CD8-positive, alpha-beta memory T cell (primary cell): ENCODE measurements at places on chromosomes 6 and 20.
A peak's percentile ranks its signal among the peaks of the same experiment; 100 is the strongest.

DNA sequence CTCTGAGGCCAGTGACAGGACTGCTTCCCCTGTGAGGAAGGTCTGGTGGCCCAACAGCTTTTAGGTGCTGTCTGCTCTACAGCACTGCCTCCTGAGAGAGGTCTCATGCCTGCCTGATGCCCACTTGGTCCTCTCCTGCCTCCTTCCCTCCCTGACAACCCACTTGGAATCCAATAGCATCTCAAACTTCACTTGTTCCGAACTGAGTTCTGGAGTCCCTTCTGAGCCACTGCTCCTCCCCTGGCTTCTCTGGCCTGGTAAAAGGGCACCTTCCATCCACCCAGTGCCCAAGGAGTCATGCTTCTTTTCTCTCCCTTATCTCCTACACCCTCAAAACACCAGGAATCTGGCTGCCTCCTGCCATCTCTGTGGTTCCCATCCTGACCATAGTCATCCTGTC lies 1.9 kb downstream of the MAVS start:
- no peak for DNase-seq

DNA sequence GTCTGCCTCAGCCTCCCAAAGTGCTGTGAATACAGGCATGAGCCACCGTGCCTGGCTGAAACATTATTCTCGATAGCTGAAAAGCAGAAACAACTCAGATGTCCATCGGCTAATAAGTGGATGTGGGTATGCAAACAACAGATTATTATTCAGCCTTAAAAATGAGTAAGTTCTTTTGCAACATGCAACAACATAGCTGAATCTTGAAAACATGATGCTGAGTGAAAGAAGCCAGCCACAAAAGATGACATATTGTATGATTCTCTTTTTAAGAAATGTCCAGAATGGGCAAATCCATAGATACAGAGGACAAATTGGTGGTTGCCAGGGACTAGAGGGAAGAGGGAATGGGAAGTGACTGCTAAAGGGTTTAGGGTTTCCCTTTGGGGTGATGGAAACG lies 61.7 kb downstream of the RIOK1 start:
- no peak for DNase-seq

- no peak for DNase-seq
Observed at GRCh38 chr6:13248053-13248452, 80.3 kb downstream of the TBC1D7 start.

GRCh38 chr6:25576919-25577318 lies 75.1 kb upstream of the SCGN start:
- no peak for DNase-seq

- no peak for DNase-seq
Observed at GRCh38 chr20:10239954-10240353, 21.3 kb downstream of the SNAP25 start.

DNA sequence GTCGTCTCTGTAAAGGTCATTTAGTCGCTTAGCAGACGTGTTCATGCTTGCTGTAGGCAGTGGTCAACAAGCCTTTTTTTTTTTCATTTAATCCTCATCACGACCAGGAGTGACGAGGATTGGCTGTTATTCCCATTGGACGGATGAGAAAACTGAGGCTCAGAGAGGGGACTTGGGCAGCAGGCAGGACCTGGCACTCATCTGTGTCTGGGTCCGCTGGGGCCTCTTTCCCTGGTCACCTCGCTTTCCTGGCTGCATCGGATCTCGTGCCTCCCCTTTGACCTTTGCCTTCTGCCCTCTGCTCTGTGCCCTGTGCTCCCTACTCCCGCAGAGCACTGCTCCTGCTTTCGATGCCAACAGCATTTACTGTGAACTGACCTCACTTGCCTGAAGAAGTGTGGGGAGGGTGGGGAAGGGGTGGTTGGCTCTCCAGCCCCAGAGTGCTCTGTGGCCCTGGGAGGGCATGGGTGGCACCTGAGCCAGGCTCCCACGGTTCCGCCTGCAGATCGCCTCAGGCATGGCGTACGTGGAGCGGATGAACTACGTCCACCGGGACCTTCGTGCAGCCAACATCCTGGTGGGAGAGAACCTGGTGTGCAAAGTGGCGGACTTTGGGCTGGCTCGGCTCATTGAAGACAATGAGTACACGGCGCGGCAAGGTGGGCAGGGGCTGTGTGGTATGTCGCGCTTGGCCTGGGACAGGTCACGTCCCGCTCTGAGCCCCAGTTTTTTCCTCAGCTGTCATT lies 56.2 kb downstream of the SRC start:
- no peak for DNase-seq

DNA sequence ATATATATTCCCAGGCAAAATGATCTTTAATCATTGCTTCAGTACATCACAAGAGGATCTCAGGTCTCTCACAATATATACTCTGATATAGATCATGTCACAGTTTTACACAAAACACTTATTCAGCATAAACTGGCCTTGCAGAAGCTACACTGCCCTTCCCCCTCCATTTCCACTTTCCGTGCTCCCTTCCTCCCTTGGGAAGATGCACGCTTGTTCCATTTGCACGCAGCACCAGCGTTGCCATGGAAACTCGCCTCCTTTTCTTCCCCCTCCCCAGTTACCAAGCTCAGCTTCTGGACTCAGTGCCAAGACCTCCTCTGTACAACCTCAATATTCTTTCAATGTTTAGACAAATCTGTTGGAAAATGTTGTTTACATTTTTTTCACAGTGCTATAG lies 154.6 kb downstream of the RFPL4B start:
- no peak for DNase-seq

DNA sequence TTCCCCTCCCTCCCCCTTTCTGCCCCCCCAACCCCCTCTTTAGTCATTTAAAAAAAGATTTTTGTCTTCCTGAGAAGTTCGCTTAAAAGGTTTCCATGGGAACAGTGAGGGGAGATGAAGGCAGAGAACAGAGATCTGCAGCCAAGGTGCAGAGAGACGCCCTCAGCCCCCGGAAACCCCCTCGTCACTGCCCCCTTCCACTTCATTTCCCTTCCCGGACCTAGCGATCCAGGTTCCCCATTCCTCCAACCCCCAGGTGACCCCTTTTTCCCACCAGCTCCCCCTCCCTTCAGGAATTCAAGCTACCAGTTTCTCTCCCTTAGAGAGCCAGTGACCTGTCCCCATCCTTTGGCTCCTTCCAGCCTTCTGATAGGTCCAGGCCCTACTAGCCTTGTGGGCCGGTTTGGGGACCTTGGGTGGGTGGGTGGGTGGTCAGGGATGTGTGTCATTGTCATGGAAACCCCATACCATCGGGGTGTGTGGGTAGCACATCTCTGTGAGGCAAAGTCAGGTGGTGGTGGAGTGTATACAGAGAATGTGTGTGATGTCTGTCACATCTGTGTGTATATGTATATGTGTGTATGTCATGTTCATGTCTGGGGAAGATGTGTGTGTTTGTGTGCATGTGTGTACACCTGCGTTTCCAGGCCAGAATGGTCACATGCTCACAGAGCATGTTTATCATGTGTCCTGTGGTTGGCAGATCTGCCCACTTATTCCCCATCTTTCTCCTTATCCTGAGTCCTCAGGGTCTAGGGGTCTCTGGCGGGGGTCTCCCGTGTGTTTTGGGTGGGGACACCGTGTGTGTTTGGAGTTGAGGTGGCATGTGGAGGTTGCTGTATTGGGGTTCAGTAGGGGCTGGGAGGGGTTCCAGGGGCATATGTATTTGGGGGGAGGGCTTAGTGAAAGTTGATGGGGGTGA lies 7.0 kb downstream of the SYNGAP1 start:
- DNase-seq: peak; percentile 50

DNA sequence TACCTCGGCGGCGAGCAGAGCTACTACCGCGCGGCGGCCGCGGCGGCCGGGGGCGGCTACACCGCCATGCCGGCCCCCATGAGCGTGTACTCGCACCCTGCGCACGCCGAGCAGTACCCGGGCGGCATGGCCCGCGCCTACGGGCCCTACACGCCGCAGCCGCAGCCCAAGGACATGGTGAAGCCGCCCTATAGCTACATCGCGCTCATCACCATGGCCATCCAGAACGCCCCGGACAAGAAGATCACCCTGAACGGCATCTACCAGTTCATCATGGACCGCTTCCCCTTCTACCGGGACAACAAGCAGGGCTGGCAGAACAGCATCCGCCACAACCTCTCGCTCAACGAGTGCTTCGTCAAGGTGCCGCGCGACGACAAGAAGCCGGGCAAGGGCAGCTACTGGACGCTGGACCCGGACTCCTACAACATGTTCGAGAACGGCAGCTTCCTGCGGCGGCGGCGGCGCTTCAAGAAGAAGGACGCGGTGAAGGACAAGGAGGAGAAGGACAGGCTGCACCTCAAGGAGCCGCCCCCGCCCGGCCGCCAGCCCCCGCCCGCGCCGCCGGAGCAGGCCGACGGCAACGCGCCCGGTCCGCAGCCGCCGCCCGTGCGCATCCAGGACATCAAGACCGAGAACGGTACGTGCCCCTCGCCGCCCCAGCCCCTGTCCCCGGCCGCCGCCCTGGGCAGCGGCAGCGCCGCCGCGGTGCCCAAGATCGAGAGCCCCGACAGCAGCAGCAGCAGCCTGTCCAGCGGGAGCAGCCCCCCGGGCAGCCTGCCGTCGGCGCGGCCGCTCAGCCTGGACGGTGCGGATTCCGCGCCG lies 994 bp downstream of the FOXC1 start:
- DNase-seq: no peak

GRCh38 chr6:20868397-20869096 lies 334.3 kb downstream of the CDKAL1 start:
- DNase-seq: no peak

DNA sequence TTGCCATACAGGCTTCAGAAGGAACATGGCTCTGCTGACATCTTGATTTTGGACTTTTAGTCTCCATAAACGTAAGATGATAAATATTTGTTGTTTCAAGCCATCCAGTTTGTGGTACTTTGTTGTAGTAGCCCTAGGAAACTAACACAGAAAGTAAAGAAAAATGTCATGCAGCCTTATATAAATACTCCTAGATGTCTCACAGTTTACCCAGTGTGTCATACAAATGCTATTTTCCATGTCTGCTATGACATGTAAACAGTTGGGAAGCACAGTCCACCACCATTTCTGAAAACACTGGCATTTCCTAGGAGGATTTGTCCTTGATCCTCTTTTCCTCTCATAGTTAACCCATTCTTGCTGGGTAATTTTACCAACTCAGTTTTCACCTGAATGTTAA lies 30.6 kb upstream of the ME1 start:
- no peak for DNase-seq

- DNase-seq: no peak
Observed at GRCh38 chr6:169158691-169159090, 95.0 kb downstream of the THBS2 start.

DNA sequence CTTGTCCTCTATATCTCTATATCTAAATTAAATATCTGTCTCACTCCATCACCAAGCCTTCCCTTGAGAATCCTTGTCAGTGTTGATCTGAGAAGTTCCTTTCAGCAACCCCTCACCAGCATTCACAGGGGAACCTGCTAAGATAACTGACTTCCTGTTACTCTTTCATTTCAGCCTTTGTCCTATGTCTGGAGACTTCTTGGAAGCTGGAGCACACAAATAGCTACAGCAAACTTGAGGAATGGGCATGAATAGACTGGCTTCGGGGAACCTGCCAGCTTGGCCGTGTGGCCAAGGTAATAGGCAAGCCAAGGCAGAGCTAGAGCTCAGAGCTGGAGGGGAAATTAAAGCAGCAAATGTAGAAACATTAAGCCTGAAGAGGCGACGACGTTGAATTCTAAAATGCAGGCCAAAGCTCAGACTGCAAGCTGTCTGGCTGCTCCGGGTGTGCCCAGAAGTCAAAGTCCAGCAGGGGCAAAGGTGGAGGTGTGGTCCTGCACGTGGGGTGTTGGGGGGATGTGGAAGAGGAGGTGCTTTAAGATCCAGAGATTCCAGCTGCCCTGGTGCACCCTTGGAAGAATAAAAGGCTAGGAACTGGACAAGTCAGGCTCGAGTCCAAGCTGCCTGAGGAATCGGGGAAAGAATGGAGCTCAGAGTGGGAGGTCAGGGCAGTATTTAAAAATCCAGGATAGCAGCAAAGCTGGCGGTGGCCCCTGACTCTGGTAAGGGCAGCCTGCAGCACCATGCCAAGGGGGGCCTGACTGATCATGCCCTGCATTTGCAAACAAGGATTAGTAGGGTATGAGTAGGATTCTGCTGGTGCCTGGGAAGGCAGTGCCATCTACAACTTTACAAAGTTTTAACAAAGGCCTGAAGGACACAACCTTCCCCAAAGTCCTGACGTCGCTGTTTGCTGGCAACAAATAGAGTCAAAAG lies 185.0 kb upstream of the SGK1 start:
- no peak for DNase-seq

GRCh38 chr6:35327349-35328027 lies 14.9 kb upstream of the PPARD start:
- DNase-seq: peak; percentile 77

DNA sequence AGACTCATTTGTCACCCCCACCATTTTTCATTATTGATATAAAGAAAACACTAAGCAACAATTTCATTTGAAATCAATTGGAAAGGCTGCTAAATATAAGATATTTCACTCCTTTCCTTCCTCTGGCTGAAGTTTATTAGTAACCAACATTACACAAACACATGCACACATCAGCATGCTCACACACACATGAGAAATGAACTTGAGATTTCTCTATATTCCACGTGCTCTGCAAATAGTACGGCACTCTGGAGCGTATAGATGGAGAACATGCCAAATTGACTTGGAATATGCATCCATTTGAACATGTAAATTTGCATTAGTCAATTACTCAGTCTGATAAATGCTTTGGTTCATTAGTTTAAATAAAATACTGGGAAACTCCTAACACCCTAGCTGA lies 37.1 kb upstream of the F13A1 start:
- DNase-seq: no peak

DNA sequence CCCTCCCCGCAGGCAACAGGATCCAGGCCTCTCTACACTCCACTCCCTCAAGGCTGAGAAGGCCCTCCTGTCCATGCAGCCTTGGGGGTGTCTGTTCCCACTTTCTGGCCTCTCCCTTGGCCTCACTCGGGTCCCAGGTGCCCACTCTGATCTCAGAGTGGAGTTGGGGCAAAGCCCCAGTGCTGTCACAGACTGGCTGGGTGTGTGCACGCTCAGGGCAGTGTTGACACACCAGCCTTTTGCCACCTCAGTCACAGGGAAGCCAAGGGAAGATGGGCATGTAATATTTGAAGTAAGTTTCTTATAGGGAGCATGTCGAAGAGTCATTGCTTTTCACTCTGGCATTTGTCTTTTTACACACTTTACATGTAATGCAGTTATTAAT lies 44.9 kb downstream of the HLA-DRA start:
- DNase-seq: no peak

GRCh38 chr20:271069-271468 lies 13.5 kb downstream of the DEFB132 start:
- DNase-seq: no peak

- no peak for DNase-seq
Observed at GRCh38 chr6:157249826-157250225, 73.5 kb downstream of the TMEM242 start.

- no peak for DNase-seq
Observed at GRCh38 chr6:98546376-98546775, 288.0 kb upstream of the POU3F2 start.

GRCh38 chr6:52526634-52527033 lies 50.2 kb downstream of the TRAM2 start:
- DNase-seq: no peak

- no peak for DNase-seq
Observed at GRCh38 chr20:22821081-22821727, 213.9 kb upstream of the SSTR4 start.
